ENCODE measurements at places on chromosomes 1 and 21.

- no peak for DNase-seq
These were observed 142.5 kb upstream of the VANGL1 start for GRCh38 chr1:115499253-115499652.

DNA sequence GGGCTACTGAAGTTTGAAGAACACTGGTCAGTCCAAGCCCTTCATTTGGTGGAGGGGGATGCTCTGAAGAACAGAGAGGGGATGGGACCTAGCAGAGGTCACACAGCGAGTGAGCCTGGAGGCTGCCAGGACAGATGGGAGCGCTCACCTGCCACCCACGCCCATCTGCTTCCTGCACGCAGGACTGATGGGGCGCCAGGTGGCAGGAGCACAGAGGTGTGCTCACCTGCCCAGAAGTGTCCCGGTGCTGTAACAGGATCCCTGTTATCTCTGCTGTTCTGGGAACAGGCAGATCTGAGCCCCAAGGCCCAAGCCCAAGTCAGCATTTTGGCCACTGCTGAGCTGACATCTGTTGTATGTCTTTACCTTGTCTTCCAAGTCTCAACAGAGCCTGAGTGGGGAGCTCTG, 40.5 kb downstream of the EPHB2 start:
- DNase-seq: peak; percentile 26

DNA sequence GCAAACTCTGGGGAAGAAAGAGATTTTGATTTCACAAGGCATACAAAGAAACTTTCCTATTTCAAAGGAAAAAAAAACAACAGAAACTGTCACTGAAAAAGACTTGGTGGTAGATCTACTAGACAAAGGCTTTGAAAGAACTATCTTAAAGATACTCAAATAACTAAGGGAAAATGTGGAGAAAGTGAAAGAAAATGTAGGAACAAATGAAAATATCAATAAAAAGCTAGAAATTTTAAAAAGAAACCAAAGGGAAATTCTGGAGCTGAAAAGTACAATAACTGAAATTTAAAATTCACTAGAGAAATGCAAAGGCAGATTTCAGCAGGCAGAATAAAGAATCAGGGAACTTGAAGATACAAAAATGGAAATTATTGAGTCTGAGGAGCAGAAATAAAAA, 6.2 kb downstream of the COL6A2 start:
- no peak for DNase-seq

DNA sequence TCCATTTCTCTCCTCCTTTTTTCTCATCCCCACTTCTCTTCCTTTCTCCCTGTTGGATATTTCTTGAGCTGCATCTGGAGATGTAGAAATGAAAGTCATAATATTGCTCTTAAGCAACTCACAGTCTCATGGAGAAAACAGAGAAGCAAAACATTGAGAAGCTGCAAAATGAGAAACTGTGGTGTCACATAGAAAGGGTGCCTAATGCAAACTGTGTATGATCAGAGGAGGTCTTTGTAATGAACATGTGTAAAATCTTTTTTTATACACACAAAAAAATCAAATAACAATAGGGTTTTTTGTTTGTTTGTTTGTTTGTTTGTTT, 11.8 kb upstream of the SLAMF7 start:
- DNase-seq: no peak

DNA sequence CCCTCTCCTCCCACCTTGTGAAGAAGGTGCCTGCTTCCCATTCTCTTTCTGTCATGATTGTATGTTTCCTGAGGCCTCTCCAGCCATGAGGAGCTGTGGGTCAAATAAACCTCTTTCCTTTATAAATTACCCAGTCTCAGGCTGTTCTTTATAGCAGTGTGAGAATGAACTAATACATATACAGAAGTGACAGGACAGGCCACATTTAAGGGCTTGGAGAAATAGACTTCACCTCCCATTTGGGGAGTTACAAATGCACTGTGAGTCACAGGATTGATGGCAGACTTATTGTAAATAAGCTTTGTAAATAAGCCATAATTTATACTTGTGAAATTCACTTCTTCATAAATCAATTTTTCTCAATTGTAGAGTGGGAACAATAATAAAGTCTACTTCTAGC, 543.3 kb downstream of the LRRIQ3 start:
- DNase-seq: no peak

- no peak for DNase-seq
These were observed 45.9 kb downstream of the BTBD8 start for GRCh38 chr1:92126088-92126487.

GRCh38 chr1:156895927-156896326, 2.4 kb downstream of the PEAR1 start:
- no peak for DNase-seq

- no peak for DNase-seq
These were observed 173.4 kb downstream of the IGSF21 start for GRCh38 chr1:18280956-18281355.

DNA sequence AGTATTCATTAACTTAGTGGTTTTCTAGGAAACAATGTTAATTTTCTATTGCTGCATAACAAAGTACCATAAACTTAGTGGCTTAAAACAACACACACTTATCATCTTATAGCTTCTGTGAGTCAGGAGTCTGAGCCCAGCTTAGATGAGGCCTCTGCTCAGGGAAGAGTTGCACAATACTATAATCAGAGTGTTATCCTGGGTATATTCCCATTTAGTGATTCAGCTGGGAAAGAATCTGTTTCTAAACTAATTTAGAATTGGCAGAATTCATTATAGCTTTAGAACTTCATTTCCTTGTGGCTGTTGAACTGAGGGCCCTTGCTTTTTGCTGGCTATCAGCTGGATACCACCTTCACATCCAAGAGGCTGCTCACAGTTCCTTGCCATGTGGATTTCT, 515.5 kb downstream of the BRINP3 start:
- no peak for DNase-seq

GRCh38 chr1:84300501-84300900, 1.0 kb upstream of the SAMD13 start:
- no peak for DNase-seq

DNA sequence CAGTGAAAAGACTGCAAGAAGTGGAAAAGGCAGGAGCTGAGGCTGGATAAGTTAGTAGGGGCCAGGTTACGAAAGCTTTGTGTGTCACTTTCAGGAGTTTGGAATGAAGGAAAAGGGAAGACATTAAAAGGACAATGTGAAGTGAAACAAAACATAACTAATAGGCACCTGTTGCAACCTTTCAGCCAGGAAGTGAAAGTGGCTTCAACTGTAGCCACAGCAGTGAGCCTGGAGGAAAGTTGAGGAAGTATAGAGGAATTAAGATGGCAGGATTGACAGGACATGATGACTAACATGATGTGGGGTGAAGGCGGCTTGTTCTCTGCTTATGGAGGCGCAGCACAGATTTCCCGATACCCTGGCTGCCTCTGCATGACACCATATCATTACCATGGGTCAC, 68.9 kb downstream of the C4BPA start:
- no peak for DNase-seq

DNA sequence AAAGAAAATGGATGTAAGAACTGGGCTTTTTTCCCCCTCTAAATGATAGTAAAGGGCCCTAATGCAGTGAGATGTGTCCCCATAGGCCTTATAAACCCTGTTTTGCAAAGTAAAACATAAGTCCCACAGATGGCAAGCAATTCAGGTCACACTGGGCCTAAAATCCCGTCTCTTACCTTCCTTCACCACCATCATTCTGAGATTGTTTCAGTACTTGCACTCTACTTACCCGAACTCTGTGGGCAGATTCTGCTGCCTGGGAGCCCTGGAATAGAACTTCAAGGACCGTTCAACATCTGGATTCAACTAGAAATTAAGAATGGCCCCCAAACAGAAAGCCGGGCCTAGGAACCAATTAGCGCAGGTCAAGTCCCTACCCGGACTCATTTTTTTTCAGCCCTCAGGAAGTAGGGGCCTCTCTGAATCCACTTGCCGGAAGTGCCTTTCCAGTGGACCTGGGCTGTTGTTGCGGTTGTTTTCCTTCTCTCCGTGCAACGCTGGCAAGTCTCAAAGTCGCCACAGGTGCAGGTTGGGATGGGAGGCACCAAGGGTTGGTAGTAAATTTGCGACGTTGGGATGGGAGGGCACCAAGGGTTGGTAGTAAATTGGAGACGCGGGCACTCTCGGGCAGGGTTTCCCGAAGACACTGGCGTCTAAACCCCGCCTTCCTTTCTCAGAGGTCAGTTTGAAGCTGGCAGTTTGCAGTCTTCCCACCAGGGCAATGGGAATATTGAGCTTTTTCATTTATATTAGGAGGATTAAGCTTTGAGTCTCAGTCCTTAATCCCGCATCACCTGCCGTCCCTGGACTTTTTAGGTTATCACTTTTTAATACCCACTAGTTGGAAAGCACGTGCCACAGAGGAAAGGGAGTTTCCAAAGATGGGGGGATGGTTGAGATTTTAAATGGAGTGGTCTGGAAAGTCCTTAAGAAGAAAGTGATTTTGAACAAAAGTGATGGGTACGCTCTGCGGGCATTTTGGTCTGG, at the start of gene TMEM69:
Gene TMEM69 (plus strand): TSS at position 428 of the 987 bp plus-strand sequence. CDS start 2,888 bp downstream, outside the sequence.
- peak; percentile 89 for DNase-seq

- DNase-seq: no peak
These were observed 26.3 kb downstream of the JAK1 start for GRCh38 chr1:64940025-64940424.

- peak; percentile 73 for DNase-seq
These were observed 4.3 kb upstream of the SPATC1L start for GRCh38 chr21:46188226-46189212.

- DNase-seq: no peak
These were observed 33.8 kb downstream of the ZBTB17 start for GRCh38 chr1:15941899-15942660.

DNA sequence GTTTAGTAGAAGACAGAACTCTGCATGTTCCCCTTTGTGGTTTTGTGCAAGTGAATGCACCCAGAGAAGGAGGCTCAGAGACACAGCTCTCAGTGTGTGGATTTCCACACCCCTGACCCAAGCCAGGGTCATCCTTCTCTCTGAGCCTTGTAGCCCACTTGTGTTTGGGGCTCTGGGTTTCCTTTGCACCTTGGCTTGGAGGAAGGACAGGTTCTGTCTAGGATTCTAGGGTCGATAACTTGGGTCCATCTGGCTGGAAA, 27.2 kb downstream of the MYOG start:
- no peak for DNase-seq

DNA sequence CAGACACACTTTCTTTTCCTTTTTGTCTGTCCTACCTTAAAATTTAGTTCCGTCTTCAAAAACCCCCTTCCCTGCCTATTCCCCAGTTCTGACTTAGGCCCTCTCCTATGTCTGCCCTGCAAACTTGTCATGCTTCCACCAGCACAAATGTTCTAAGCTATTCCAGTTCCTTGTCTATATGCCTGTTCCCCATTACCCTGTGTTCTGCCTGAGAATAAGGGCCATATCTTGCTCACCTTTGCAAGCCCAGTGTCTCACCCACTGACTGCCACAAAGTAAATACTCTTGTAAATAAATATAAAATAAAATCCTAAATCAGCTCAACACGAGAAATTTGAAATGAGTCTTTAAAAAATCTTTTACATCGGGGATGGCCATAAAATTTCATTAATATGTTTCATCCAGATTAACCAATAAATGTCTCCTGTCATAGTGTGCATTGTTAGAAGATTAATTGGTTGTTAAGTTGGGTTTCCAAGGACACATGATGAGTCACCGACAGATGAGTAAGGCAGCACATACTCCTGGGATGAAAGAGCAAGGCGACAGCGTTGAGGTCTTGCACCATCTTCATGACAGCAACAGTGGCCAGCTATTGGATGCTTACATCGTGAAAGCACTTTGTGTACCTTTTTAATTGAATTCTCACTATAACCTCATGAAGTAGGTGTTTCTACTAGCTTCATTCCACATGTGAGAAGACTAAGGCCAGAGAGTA, 92.6 kb upstream of the NGF start:
- peak; percentile 94 for DNase-seq

DNA sequence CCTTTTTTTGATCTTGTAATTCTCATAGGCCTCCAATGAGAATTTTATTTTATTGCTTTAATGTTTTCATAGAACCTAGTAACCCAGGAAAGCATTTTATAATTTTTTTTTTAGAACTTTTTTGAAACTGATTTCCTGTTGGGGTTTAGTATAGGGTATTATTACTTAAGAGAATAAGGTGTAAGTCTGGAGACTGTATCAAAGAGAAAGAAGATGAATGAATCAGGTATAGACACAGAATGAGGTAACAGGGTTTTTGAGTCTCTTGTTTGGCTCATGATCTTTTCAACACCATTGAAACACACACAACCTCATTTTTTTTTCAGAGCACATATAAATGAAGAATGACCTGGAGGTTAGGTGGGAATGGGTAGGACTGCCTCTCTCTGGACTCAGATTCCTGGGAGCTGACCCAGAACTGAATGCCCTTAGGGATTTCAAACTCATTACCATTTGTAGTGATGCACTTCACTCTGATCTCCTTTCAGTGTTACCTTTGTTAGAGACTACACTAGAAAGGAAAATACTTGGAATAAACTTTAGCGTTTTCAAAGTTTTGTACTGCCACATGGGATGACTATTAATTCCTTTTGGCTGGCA, 51.0 kb downstream of the EPB41 start:
- DNase-seq: no peak

DNA sequence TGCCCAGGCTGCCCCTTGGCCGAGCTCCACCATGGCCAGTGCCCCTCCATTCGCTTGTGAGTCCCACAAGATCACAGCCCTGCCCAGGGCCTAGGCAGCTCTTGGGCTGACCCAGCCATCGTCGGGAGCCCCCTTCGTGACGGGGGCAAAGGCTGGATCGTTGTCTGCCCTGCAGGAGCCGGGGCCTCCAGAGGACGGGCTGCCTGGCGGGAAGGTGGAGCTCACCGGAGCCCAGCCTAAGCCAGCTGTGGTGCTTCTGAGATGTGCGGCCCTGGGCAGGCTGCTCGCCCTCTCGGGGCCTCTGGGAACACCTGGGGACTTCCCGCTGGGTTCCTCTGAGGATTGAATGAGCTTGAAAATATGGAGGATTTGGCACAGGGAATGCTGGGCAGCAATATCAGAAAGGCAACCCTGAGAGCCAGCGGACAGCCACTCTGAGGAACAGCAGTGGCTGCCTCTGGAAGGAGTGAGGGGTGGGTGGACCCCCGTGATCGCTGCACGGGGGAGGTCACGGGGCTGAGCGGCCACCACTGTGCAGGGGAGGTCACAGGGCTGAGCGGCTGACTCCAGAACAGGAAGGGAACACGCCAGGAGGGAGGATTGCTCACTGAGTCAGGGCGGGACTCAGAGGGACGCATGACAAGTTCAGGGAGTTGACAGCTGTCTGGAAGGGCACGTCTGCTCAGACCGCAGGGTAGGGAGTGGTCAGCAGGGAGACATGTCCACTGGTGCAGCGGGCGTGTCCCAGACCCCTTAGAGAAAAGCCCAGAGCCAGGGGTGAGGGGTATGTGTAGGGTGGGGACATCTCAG, 19.3 kb downstream of the TP73 start:
- DNase-seq: no peak

- no peak for DNase-seq
These were observed 19.5 kb downstream of the STK40 start for GRCh38 chr1:36366091-36366661.

- DNase-seq: peak; percentile 100
These were observed 64.8 kb downstream of the SYF2 start for GRCh38 chr1:25167269-25168192.

DNA sequence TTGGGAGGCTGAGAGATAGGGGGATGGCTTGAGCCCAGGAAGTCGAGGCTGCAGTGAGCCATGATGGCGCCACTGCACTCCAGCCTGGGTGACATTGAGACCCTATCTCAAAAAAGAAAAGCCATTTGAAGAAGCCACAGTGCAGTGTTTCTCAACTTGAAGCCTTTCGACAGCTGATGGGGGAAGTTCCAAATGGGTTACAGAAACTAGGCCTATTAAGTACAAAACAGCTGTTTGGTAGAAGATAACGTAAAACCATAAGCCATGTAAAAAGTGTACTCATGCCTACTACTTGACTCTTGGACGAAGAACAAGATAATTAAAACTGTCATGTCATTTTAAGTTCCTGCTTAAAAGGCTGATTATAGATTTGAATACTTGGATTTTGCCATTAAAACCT, 16.6 kb downstream of the COPA start:
- no peak for DNase-seq

Measured in SW480 (cell line).